Activated naive CD8-positive, alpha-beta T cell treated with anti-CD3 and anti-CD28 coated beads, Interleukin-2, amount 10 ng/mL, durations not matched to agents 7 days and 5 days (primary cell): ENCODE measurements at places on chromosomes 4 and X. TPM values are rescaled to one million over a fixed set of nuclear protein-coding genes. Genes with fewer than 3 reads are reported as not detected.

GRCh38 chr4:89193843-89194242 is 82.5 kb downstream of the TIGD2 start:
- no peak for DNase-seq

GRCh38 chr4:183853548-183853940 is 51.6 kb upstream of the STOX2 start:
- DNase-seq: no peak

GRCh38 chr4:151824656-151825055 is 63.8 kb upstream of the GATB start:
- DNase-seq: no peak

- DNase-seq: no peak
Measured at GRCh38 chr4:138487230-138487629, 245.1 kb upstream of the SLC7A11 start.

DNA sequence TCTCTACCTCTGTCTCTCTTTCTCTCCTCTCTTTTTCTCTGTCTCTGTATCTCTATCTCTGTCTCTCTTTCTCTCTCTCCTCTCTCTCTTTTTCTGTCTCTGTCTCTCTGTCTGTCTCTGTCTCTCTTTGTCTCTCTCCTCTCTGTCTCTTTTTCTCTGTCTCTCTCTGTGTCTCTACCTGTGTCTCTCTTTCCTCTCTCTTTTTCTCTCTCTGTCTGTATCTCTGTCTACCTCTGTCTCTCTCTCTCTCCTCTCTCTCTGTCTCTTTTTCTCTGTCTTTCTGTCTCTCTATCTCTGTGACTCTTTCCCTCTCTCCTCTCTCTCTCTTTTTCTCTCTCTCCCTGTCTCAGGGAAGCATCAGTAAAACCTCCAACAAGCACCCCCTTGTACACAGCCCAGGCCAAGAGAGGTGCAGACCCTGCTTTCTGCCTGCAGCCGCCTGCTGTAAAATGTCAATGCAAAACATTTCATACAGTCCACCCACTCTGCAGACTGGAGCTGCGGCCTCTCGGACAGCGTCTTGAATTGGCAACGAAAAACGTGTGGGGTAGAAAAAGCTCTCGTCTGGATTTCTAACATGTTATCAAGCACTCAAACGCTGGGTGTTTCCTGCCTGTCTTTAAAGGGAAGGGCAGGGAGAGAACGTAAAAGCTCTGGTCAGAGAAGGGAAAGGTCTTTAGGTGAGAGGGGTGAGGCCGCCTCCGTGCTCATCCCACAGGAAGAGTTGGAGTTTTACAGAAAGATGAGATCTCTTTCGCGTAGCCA is 3.7 kb upstream of the SHOX start:
- DNase-seq: no peak

DNA sequence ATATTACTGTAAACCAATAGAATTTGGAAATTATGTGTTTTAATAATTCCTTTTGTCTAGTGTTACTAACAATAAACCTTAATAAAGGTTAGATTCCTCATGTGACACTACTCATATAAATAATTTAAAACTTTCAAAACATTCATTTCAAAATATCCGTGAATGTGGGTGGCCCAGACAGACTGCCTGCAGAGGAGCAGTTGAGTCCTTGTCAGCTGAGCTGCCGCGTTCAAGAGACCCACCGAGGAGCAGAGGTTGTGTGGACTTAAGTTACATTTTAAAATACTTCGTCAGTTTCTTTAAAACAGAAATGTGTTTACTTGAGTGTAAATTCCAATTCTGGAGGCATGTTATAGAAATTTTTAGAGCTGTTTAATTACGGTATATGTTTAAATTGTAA is 64.2 kb upstream of the HGFAC start:
- DNase-seq: no peak

DNA sequence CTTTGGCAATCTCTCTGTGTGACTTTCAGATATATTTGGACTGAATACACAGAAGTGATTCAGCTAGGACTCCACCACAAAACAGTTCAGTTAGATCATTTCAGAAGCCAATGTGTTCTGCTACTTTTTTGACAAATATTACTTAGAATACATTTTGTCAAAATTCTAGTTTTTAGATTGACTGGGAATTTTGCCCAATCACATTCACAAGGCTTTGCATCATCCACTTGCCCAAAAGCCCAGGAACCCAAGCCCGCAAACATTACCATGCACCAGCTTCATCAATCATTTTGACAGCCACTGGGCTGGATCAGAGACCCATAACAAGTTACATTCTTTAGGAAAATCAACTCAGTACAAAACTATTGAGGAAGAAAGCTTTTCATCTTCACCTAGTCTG is 256.6 kb upstream of the NDST3 start:
- DNase-seq: no peak

- no peak for DNase-seq
Measured at GRCh38 chr4:75434105-75434504, 80.1 kb downstream of the RCHY1 start.

GRCh38 chr4:175453456-175453855 is 358.6 kb downstream of the GPM6A start:
- DNase-seq: no peak

GRCh38 chrX:23332101-23332887 is 2.4 kb upstream of the PTCHD1 start:
- no peak for DNase-seq

- no peak for DNase-seq
Measured at GRCh38 chr4:41719417-41719816, 29.1 kb downstream of the PHOX2B start.

GRCh38 chr4:40586034-40586433 is 43.6 kb downstream of the RBM47 start:
- DNase-seq: no peak

DNA sequence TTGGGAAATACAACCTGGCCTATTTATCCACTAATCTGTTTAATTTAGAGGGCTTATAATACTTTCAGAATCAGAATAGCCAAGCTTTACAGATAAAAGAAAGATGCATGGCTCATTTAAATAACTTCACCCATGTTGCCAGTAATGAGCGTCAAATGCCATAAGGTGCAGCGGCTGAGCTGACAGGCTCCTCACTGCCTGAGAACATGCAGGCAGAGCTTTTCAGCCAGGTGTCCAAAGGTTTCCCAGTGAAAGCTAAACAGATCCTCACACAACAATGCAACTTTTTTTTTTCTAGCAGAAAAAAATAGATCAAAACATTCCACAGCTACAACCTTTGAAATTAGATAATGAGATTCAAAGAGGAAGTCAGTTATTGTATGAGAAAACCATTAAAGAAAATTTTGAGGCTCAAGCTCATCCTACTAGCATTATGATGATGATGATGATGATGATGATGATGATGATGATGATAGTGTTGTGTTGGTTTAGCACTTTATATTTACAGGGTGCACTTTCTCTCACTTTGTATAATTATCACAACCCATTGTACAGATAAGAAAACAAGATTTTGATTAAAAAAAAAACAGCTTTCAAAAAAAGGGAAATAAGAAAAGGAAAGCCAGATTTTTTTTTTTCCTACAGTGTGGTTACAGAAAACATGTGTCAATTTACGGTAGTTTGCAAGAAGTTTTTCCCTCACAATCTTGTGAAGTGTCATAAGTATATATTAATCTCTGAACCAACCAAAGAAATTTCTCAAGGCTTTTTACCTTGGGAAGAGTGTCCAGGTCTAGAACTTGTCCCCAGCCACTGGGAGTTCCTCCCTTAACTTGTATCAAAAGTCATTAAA is 12.2 kb upstream of the TNIP3 start:
- DNase-seq: no peak

DNA sequence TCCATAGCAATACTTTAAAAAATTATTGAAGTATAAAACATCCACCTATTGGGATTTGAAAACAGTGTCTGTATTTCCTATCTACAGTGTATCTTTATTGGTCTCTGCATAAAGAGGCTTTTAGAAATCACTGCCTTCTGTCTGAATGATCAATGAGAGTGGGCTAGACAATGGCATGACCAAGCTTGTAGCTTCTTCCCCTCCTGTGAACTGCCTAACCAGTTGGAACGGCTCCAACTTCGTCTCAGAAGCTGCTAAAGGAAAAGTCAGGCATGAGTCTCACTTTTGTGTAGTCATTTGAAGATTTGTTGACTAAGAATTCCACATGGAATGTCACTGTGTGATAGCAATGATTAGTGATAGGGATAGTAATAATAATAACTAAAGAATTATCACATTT is 64.2 kb downstream of the INTS12 start:
- DNase-seq: no peak

DNA sequence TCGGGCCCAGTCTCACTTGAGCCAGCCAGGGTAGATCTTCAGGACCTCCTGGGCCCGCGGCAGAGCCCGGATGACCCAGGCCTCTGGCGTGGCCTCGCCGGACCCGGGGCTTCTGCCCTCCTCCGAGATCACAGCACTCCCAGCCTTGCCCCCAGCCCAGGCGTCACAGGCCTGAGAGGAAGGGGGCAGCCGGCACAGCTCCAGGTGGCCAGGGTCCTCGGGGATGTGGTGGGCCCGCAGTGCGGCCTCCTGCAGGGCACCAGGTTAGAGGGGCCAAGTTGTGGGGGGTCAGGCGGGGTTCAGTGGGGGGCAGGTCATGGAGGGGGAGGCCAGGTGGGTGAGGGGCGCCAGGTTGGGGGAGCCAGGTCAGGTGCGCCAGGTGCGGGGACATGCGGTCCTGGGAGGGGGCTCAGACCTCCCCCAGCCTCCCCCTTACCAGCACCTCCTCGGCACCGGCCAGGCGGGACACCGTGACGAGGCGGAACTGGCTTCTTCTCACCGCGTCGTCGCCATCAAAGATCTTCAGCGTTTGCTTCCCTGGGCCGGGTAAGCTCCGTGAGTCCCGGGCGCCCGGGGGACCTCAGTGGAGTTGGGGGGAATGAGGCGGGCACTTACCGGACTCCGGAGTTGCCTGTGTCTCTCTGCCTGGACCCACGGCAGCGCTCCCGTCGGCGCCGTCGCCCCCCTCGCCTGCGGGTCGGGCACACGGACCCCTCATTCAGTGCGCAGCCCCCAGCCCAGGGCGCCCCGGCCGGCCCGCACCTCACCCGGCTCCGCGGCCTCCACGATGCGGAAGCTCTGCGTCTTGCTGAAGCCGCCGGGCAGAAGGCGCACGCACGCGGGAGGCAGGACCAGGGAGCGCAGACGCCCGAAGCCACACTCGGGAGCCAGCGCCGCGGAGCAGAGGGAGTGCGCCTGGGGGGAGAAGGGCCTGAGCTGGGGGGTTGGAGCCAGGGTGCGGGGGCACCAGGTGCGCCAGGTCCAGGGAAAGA is 6.0 kb downstream of the DGKQ start:
- DNase-seq: no peak

- DNase-seq: no peak
Measured at GRCh38 chrX:107978707-107979307, 3.4 kb downstream of the TEX13B start.

GRCh38 chr4:118776157-118776954 is 59.6 kb downstream of the SEC24D start:
- no peak for DNase-seq

DNA sequence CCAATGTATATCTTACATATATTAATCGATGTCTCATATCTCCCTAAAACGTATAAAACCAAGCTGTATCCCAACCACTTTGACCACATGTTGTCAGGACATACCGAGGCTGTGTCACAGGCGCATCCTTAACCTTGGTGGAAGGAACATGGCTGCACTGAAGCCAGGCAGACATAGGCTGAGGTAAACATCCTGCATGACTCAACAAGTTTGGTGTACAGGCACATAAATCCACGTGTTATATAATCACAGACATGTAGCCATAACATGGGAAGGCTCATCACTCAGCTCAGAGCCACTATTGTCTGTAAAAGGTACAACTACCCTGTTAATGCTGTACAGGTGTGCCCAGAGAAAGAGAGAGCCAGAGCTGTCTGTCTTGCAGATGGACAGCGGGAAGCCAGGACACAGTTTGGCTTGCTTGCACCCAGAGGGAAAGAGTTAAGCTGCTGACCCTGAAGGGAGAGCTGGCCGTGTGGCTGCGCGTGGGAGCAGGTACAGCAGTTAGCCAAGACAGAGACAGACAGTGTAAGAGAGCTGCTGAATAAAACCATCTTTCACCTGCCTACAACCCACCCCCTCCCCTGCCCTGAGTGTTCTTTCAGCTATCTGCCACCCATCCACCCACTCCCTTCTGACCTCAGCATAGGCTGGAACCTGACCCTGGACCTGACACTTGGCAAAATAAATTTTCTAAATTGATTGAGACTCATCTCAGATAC is 22.3 kb upstream of the ZBTB33 start:
- no peak for DNase-seq

GRCh38 chrX:110442635-110443034 is 84.0 kb downstream of the RTL9 start:
- DNase-seq: no peak

- DNase-seq: no peak
Measured at GRCh38 chrX:154381271-154381670, 2.2 kb downstream of the EMD start.

GRCh38 chr4:26217961-26218676 is 102.7 kb upstream of the RBPJ start:
- DNase-seq: no peak

GRCh38 chr4:120683897-120684540 is 238.5 kb downstream of the PRDM5 start:
- DNase-seq: no peak

GRCh38 chr4:108570993-108571569 is 49.3 kb upstream of the RPL34 start:
- DNase-seq: no peak

GRCh38 chr4:83546786-83547185 is 10.9 kb downstream of the GPAT3 start:
- DNase-seq: no peak

- DNase-seq: no peak
Measured at GRCh38 chr4:9938933-9939332, 82.4 kb downstream of the SLC2A9 start.

GRCh38 chr4:16222957-16223527 is 3.2 kb downstream of the TAPT1 start:
- DNase-seq: no peak

DNA sequence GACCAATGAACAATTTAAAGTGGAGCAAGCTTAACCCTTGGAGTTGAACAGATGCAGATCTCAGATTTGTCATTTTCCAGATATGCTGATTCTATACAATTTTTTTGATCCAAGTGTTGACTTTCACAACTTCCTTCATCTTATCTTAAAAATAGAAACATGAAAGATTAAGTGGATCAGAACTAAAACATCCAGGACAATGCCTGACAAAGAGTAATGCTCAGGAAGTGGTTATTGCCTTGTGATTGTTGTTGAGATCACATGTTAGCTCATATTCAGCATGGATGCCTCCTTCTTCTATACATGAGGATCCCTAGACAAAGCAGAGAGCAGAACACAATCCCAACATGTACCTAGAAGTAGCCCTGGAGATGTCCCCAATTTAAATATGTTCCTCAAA is 160.9 kb downstream of the PPARGC1A start:
- no peak for DNase-seq

GRCh38 chrX:35357656-35358055 is 415.1 kb downstream of the FAM47B start:
- DNase-seq: no peak

The ZIC3 gene
- not detected for total RNA-seq

The NEUROG2 gene
- not detected for total RNA-seq

The VGLL1 gene
- total RNA-seq: not detected

The ZNF827 gene
- 22.4 TPM for total RNA-seq

The ZCCHC18 gene
- total RNA-seq: 13.5 TPM

The MAGEB17 gene
- not detected for total RNA-seq

The RNF150 gene
- not detected for total RNA-seq

The MAGEB10 gene
- total RNA-seq: not detected

The UGT2B10 gene
- not detected for total RNA-seq
